ENCODE measurements at places on chromosomes 6 and 20.

DNA sequence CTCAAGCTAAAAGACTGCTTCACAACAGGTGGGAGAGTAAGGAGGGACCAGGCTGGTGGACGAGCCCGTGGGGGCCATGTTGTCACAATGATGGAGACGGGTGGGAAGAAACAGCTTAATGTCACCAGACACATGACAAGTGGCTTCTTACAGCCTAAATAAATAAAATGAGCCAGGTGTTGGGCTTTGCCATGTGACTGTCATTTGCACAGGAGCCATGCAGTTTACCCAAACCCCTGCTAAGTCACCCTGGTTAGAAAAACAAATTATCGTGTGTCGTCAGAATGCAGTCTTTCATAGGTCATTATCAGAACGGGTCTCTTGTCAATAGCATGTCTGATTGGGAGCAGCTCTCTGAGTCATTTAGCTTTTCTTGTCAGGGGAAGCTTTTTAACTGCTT, 18.5 kb downstream of the BTBD3 start:
- no peak for DNase-seq

GRCh38 chr20:57682184-57683101, 27.4 kb downstream of the PMEPA1 start:
- no peak for DNase-seq

- DNase-seq = no peak
These were observed 257.1 kb downstream of the BMP7 start for GRCh38 chr20:57009355-57009754.

DNA sequence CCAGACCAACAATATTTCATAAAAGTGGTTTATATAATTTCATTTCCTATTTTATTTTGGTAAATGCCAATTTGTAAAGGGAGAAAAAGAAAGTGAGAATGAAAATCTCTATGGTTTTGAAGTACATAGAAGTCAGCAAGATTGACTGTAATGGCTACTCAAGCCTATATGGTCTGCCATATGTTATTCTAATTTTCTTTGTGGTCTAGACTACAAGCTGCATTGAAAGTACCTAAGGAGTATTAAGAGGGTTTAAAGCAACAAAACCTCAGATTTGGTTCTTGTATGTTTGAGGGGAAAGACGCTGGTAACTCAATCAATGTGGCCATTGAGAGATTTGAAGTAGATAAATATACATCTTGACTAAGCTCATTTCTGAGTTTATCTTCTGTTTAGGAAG, 193.5 kb upstream of the EYA4 start:
- no peak for DNase-seq

DNA sequence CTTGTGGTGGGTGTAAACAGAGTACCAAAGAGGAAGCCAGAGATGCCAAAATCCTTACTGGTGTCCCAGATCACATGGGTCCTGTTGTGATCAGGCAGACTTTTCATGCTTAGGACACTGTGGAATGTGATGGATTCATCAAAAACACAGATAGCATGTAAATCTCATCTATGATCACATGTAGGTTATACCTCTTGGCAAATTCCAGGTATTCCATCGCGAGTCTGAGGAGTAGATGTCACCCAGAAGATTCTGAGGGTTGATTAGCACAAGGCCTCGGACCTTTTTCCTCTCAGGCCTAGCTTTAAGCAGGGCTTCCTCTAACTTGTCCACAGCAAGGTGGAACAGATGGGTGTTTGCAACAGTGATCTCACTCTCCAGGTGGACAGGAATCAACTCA, 28.3 kb upstream of the SSR1 start:
- no peak for DNase-seq

GRCh38 chr20:30816182-30816645, 441.2 kb upstream of the DEFB115 start:
- no peak for DNase-seq

DNA sequence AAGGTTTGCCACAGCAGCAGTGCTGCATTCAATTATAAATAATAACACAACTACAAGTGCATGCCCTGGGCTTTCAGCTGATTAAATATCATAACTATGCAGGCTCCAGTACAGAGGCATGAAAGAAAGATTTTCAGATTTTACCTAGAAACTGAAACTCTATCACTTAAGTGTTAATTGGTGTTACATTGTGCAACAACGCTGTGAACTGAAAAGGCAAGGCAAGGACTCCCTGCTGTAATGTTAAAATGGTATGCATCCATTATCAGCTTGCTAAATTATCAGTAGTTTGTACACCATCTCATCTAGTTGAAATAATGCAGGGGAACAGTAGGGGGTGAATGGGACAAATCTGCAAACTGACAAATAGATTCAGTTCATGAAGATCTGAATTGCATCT, 976.7 kb upstream of the MANEA start:
- DNase-seq = no peak

- DNase-seq = no peak
These were observed 9.1 kb downstream of the CASS4 start for GRCh38 chr20:56420940-56421688.

DNA sequence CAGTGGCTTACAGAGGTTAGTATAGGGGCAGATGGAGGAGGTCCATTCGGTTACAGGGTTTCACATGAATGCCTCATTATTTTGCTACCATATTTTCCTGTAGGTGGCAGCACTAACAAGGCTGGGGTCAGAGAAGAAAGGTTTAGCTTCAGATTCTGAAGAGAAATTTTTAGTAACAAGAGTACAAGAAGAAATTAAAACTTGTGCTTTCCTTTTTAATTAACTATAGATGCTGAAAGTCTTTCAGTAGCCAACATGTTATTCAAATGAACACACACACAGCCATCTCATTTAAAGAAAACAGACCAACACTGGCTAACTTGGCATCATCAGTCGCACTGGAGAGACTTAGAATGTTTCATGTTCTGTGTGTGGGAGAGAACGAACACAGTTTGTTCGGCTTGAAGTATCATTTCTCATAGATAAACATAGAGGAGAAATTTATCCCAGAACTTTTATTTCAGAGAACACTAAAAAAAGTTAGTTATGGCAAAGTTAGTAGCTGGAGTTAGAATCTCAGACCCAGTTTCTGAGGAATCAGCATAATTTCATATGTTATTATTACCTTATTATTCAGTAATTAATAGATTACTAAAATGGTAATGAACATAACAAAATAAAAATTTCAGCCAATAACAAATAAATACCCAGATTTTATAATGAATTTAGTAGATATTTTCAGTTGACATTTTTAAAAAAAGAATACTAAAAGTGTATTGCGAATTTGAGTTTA, 314.0 kb upstream of the RSPO3 start:
- DNase-seq = peak; percentile 7

DNA sequence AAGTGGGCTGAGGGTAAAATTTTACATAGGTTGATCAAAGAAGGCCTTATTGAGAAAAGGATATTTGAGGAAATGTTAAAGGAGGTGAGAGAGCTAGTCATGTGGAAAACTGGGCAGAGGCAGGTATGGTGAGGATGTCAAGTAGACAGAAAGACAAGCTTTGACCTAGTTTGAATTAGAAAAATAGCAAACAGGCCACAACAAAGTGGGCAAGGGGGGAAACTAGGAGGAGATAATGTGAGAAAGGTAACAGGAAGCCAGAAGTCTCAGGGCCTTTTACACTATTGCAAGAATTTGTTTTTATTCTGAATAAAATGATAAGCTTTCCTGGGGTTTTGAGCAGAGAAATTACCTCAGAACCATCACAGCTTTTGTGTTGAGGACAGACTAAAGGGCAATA, 115.7 kb downstream of the RWDD2A start:
- no peak for DNase-seq

DNA sequence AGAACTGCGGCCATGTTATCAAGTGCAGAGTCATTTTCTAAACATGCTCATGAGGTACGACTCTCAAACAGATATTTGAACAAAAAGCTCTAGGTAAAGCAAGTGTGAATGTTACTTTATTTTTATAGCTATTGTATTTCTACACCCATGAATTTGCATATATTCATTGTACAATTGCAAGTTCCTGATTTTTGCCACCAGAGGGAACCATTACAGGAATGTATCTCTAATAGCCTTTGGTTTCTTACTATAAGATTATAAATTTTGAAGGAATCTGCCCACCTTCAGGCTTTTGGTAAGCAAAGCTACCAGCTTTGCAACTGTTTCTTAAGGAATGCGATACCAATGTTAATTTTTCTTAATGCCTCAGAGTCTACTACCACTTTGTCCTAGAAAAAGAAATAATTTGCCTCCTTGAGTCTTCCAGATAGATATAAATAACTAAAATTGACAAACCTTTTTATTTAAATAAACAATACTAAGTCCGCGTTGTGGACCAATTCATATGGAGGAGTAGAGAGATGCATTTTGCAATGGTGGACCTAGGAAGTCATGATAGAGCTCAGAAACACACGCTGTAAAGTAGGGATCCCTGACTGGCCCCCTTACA, 125.4 kb upstream of the SAMD5 start:
- DNase-seq = no peak

Data from activated CD8-positive, alpha-beta T cell treated with anti-CD3 and anti-CD28 coated beads for 36 hours (primary cell).